ENCODE measurements at places on chromosomes 6 and 20.

GRCh38 chr6:26478985-26479278 is 21.2 kb upstream of the BTN1A1 start:
- no peak for DNase-seq

DNA sequence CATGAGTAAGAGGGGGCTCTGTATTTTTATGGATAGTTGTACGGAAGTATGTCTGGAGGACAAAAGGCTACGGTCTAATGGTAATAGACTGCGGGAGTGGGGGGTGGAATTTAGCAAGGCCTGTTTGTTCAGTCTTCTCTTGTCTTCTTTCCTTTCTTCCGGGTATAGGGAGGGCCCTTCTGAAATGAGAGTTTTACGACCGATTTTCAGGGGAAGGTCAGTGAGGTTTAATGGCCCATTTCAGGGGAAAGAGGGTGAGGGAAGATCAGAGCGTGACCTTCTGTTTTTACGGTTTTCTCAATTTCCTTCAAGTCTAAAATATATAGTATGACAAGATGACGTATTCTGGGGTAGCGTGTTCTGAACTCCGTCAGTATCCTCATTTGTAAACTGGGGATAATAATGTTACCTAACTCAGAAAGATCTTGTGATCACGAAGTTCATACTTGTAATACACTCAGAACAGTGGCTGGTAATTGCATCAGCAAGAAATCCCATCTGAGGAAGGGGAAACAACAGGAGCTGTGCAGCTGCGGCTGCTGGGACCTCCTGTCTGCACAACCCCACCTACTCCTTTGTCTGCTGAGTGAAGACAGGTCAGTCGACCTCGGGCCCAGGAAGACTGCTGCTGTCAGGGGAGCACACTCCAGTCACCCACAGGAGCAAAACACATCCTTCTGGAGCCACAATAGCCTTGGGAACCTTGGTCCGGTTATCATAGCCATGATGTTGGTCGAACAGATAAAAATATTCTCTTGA is 90.4 kb downstream of the MAP3K7 start:
- no peak for DNase-seq

GRCh38 chr6:7238526-7238899 is 74.5 kb downstream of the SSR1 start:
- no peak for DNase-seq

DNA sequence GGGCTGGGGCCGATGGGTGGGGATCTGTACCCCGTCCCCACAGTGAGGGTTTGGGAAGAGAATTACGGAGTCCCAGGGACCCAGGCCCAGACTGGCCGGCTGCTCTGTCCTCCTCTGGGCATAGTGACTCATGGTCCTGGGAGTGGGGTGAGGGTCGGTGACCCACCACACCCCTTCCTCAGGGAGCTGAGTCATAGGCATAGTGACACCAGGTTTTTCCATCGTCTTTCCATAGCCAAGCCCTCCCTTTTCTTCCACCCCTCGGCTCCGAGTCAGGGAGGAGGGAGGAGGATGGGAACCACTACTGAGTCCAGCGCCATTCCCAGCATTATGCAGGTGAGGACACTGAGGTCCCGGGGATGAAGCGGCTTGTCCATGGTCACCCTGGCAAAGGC is 8.9 kb downstream of the CYP21A2 start:
- DNase-seq = no peak

DNA sequence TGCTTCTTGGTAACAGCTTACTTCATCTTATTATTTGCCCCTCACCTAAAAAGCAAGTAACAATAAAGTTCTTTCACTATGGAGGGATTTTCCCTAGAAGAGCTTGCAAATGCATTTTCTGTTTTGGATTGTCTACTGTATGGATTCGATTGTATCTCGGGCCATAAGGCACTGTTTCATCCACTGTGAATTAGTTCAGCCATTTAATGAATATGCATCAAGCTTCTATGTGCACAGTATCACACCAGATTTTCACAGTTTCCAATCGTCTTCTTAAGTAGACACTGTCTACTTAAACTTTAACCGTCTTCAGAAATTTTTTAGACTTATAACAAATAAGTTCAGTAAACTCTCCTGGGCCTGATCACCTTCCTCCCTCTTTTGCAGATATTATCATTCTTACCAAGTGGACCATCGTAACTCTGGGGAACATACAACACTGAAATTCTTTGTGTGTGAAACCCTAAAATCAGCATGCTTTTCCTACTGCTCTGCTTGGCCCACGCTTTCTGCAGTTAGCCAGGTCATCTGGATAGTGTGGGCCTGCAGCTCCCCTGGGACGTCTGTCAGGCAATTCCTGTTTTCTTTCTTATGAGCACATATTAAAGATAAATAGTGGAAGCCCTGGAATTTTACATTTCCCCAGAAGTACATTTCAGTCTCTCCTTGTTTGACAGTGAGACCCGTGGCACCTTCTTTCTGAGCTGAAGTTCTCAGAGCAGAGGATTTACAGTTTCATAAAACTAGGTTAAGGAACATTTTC is 136.5 kb upstream of the PDE10A start:
- DNase-seq = no peak

DNA sequence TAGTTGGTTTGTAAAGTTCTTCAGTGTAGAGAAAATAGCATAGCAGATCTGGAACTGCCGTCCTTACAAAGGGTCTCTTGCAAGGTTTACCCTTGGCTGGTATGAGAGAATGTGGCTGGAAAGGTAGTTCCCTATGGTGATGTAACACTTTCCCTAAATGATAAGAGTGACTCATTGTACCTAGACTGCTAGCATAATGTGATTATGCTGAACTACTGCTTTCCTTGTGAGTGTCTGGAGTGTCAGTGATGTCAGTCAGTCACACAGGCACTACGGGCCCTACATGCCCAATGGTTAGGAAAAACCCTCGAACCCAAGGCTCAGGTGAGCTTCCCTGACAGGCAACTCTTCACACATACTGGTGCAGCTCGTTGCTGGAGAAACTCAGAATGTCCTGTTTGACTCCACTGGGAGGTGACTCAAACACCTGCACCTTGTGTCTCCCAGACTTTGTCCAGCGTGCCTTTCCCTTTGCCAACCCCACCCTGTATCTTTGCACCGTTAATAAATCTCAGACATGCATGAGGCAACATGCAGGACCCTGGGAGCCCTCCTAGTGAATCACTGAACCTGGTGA is 28.4 kb upstream of the LY86 start:
- no peak for DNase-seq

DNA sequence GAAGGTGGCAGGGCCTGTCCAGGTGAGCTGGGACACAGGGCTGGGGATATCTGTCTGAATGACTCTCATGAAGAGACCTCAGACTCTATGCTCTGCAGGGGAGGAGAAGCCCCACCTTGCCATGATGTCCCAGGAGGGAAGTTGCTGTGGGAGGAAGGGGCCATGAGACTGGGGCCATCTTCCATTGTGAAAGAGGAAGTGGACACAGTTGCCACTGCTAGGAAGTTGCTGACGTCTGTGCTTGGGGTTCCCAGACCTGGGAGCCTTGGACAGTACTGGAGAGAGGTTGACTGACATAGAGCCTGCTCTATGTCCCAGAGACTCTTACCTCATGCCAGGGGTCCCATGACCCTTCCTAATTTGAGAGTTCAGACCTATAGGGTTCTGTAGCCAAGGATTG is 24.5 kb downstream of the SIRPB1 start:
- no peak for DNase-seq

DNA sequence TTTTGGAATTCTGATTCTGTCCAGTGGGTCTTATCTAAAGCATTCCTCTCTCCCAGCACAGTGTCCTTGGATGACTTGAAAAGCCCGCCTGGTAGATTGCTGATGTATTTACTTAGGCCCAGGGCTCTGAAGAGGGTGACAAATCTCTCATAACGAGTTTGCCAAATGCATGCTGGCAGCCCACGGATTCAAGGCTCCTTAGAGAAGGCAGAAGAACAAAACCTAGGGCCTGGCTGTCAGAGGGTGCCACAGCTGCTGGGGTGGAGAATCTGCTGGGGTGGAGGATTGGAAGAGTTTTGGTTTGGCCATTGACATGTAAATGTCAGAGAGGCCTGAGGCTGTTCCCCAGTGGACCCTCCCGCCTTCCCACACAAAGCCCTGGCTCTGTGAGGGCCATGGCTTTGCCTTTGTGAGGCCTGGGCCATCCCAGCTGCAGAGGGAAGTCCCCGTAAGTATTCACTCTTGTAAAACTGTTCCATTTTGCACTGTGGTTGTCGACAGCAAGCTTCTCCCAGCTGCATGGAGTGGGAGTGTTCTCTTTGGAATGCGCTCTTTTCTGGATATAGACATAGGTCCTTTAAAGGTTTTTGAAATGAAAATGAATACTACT is 50.3 kb downstream of the ANKRD6 start:
- no peak for DNase-seq

GRCh38 chr6:11207199-11207968 is 25.1 kb downstream of the NEDD9 start:
- no peak for DNase-seq

GRCh38 chr6:45706319-45706718 is 309.3 kb downstream of the CLIC5 start:
- no peak for DNase-seq

DNA sequence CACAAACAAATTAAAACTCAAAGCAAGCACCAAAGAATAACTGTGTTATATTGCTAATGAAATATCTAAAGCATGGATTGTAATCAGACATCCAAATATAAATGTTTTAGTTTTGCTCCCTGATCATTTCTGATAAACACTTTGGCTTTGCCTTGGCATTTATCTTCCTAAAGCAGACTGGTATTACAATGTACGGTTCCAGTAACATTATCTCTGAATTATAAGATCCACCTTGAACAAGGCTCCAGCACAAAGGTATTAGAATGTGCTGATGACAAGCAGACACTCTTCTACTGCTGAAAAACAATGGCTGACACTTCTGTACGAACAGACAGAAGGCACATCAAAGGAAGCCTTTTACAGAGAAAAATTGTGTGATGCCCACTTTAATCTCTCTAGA is 74.6 kb downstream of the INSM1 start:
- no peak for DNase-seq

DNA sequence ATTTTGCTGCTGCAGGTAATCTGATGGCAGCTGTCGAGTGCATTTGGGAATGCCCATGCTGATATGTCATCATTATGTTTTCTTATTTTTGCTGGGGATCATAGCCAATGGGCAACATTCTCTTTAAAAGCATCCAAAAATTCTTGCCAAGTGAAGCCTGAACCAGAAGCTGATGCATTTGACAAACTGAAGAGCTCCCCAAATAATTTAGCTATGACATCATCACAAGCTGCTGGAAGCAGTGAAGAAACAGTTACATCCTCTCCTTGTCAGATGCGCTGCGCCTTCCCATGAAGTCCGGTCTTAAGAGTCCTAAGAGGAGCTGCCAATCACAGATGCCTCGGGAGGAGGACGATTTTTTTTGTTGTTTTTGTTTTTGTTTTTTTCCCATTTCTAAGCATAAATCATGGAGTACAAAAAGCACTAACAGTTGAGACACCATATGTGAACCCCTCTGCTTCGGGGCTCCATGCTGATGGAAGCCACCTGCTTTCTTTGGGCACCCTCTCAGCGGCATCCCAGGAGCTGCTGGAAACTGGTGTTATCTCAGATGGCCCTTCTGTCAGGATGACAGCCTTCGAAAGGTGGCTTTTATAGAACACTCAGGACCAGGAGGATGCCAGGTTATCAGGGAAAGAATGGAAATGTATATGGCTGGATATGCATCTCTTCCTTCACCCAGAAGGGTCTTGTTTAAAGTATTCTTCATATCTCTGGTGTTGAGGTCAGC is 56.1 kb upstream of the FOXQ1 start:
- peak; percentile 81 for DNase-seq

DNA sequence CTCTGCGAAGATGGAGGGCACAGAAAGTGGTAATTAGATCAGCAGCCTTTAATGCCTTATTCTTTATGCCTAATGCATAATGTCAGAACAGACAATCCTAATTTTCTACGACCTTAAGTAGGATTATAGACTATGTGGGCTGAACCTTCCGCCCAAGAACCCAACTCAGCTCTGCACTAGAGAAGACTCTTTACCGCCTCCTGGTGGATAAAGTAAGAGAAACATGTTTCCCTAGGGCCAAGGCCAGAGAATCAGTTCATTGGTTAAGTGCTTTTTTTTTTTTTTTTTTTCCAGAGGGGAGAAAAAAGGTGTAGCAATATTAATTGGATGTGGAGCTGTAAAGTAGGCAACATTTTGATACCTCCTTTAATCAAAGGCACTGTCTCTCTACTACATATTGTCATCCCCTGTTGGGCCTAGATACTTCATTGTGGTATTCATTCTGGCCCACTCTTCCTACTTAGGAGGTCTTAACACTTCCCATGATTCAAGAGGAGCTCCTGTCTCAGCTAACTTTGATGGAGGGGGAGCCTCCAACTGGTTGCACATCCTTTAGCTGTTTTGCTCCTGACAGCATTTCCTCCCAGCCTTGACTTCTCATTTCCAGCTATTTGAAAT is 124.9 kb upstream of the NRN1 start:
- peak; percentile 13 for DNase-seq

GRCh38 chr6:77205936-77206335 is 257.4 kb downstream of the HTR1B start:
- no peak for DNase-seq

- DNase-seq = no peak
These were observed 21.6 kb upstream of the ZNF831 start for GRCh38 chr20:59141818-59142581.

DNA sequence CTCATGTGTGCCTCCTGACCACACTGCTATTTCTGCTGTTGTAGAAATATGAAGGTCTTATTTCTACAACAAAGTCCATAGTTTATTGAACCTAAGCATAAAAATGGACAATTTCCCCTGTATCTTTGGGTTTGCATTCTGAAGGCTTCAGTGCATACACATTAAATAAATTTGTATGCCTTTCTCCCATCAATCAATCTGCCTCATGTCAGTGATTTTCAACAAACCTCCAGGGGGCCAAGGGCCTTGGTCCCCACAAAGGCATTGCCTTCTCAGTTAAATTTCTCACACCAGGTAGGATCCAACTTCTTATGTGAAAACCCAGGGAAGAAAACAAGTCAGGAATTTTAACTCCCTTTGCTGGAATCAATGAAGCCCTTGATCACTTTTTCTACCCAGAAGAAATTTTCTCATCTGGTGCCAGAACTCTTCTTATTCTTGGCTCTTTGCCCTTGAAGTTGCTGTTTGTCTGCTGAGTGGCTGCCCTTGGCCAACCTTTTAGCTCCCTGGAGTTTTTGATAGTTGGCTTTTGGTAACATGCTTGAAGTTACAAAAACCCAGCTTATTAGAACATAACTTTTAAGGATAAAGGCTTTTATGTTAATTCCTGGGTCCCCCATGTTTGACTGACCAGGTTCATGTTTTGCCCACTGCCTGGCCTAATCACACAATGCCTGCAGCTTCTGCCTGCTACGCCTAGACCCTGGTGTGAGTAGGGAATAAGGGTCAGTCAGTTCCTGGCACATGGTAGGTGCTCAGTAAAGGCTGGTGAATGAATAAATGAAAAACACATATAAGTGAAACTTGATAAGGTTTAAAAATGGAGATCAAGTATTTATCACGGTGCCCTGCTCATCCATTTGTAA is 37.0 kb downstream of the SHLD1 start:
- peak; percentile 9 for DNase-seq

GRCh38 chr6:117018771-117019170 is 141.7 kb downstream of the RFX6 start:
- DNase-seq = no peak

DNA sequence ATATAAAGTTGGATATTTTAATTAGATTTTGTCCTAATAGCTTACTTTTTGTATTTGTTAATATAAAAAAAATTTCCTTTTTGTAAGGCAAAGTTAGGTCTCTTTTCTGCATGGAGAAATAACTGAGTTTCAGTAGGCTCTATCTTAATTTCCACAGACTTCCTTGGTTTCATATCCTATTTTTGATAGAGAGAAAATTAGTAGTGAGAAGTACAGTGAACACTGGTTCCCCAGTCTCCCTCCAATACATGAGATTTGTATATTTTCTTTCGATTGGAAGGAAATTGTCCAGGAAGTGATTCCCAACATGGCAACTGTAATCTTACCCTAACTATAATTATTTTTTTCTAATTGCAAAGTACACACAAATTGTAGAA is 26.4 kb downstream of the TRIM27 start:
- DNase-seq = no peak
